K562 (cell line): ENCODE measurements at places on chromosomes 4 and X. TPM values are rescaled to one million over a fixed set of nuclear protein-coding genes. Genes with fewer than 3 reads are reported as not detected.

The PAGE1 gene
- polyA plus RNA-seq: 136 and 157 TPM in 2 replicates

The TEX11 gene
- polyA plus RNA-seq: 0.27 and 0.35 TPM in 2 replicates

The VMA21 gene
- 35.1 and 45.2 TPM in 2 replicates for polyA plus RNA-seq

The SORBS2 gene
- polyA plus RNA-seq: not detected in 2 replicates
